ENCODE measurements at places on chromosomes 5 and 9.

- no peak for DNase-seq
These were observed 659 bp downstream of the OMD start for GRCh38 chr9:92423612-92424011.

GRCh38 chr5:173826086-173826427 is 62.1 kb upstream of the CPEB4 start:
- no peak for DNase-seq

DNA sequence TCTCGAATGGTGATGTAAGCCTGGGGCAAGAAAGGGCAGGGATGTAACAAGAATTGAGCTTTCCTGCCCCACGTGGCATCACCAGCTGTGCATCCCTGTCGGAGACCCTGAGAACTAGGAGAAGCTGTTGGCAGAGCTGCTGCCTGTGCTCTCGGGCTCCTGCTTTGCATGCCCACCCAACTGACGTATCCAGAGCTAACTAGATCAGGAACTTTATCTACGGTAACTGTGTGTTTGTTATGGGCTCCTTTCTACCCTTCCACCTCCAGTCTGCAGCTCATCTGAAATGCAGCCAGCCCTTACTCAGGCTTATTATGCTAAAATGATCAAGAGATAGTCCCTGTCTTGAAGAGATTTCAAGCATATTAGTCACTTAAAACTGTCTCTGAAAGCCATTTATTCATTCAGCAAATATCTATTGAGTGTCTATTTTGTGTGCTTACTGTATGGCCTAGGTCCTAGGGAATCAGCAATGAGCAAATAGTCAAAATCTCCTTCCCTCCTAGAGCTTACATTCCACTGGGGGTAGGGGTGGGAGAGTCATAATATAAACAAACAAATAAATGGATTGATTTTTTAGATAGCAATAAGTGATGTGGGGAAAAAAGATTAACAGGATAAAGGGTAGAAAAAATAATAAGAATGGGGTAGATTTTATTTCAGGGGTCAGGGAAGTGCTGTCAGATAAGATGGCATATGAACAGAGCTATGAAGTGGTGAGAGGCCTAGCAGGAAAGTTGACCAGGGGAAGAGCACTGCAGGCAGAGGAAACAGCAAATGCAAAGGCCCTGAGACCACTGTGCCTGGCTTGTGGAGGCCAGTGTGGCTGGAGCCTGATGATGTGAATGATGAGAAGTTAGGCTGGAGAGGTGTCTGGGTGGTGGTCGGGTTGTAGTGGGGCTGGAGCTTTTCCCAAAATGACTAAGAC is 118.2 kb downstream of the GALNT10 start:
- DNase-seq = no peak

- no peak for DNase-seq
These were observed 140.6 kb upstream of the STC2 start for GRCh38 chr5:173468821-173469251.

DNA sequence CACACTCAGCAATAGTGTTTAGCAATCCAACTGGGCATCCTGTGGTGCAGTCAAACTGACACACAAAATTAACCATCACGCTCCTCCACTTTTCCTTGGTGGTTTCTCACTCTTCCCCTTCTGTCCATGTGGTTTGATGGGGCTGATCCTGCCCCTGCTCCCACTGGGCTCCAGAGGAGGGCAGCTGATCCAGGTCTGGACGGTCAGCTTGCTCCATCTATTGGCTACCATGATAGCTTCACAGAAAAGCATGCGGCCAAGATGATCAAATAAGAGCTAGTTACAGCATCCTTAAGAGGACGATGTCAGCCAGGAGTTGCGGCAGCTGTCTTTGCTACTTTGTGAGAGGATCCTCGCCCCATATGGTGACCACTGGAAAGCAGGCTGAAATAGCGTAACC is 29.6 kb upstream of the RANBP17 start:
- no peak for DNase-seq

DNA sequence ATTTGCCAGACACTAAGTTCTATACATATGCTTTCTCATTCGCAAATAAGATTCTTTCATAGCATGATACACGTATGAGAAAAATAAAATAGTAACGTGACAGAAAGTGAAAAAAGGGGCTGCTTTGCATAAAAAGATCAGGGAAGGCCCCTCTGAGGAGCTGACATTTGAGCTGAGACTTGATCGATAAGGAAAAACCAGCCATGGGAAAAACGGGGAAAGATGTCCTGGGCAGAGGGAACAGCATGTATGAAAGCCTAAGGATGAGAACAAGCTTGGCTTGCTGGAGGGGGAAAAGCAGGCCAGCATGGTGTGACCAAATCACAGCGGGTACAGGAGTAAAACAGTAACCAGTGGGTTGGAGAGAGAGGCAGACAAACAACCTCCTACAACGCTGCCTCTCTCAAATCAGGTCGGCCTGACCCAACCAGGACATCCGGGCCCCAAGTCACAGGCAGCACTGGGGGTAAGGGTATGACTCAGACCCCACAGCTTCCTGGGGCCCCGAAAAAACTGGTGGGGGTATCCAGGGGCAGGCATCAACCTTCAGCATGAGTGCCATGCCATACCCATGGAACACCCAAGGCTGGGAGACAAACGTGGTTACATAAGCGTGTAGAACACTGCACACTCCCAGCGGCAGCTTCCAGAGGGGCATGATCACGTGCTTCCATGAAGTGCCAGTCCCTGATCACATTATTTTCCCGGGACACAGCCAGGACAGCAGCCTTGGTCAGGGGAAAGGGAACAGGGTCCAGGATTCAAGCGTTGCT is 2.2 kb downstream of the TNIP1 start:
- DNase-seq = no peak

- no peak for DNase-seq
These were observed 217.3 kb upstream of the RASEF start for GRCh38 chr9:83280268-83280667.

- no peak for DNase-seq
These were observed 22.9 kb upstream of the DENND1A start for GRCh38 chr9:123952641-123953495.

- DNase-seq = no peak
These were observed 225.0 kb downstream of the PBX3 start for GRCh38 chr9:125972012-125972729.

DNA sequence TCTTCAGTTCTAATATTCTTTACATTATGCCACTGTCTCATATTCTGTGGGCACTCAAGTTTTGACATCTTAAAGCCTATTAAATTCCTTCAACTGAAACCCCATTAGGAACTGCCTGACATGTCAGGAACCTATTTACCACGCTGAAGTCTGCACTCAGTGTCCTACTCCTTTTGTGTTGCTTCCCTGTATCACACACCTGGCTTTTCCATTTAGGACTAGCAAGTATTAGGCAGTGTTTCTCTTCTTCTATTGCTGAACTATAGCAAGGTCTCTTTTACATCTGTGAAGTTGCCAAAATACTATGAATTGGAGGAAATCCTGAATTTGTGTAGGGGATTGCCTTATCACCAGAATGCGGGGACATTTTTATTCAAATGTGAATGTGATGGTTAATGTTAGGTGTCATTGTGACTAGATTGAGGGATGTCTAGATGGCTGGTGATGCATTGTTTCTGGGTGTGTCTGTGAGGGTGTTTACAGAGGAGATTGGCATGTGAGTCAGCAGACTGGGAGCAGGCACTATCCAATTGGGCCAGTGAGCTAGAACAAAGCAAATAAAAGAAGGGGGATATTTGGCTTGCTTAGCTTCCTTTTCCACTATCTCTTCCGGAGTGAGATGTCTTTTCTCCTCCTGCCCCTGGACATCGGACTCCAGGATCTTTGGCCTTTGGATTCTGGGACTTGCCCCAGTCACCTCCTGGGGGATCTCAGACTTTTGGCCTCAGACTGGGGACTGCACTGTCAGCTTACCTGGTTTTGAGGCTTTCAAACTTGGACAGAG is 21.2 kb upstream of the VCAN start:
- no peak for DNase-seq

DNA sequence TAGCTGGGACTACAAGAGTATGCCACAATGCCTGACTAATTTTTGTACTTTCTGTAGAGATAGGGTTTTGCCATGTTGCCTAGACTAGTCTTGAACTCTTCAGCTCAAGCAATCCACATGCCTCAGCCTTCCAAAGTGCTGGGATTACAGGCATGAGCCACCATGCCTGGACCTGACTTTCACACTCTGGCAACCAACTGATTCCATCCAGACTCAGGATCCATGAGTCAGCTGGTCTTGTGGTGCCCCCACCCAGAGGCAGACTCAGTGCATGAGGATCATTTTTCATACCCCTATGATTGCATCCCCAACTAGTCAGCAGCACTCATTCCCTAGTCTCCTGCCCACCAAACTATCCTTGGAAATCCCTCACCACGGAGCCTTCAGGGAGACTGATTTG is 375.9 kb downstream of the ANXA1 start:
- DNase-seq = no peak

- DNase-seq = no peak
These were observed 155.3 kb upstream of the ANKRD55 start for GRCh38 chr5:56388229-56388985.

- no peak for DNase-seq
These were observed 138.0 kb downstream of the CAAP1 start for GRCh38 chr9:26754509-26755164.

DNA sequence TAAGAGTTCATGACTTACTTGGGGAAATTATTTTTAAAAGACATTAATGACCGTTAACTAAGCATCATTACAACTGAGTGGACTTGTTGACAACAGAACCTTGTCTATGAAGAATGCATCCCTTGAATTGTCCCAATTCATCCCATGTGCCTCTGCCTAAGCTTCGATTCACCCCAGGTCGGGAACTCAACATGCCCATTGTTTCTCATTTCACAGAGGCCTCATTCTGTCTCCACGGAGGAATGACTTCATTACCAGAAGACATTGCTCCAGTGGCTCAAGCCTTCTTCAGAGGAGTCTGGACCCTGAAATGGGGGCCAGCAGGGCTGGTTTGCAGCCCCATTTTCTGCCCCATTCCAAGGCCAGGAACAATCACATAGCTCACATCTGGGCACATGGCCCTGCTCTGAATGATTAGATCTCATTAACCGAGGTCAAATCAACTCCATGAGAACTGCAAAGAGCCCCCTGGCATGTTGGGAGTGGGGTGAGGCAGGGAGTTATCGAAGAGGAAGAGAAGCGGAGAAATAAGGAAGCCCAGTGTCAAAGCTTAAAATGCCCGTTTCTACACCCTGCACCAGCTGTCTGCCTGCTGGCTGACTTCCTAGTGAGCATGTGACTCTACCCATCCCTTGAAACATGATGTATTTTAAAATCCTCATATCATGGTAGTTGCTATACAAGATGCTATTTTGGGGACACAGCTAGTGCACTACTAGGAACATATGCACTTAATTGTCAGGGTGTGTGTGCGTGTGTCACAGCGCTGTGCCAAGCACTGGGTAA is 137.3 kb downstream of the LHFPL2 start:
- DNase-seq = no peak

DNA sequence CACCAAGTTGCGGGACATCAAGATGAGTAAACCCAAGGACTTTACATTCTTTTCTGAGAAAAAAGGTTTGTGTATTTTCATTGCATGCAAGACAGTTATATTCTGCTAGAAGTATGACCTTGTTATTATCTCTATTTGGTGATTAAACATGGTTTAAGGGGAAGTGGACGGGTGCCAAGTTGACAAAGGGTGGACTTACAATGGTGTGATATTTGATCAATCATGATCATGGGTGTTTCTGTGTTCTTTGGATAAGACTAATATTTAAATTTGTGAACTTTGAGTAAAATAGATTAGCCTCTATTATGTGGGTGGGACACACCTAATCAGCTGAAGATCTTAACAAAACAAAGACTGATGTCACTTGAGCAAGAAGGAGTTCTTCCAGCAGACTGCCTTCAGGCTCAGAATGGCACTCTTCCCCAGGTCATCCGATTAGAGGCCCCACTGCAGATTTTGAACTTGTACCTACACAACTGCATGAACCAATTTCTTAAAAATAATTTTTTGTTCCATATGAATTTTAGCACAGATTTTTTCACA is 782.9 kb downstream of the CDH12 start:
- no peak for DNase-seq

GRCh38 chr5:41414598-41414997 is 95.8 kb downstream of the PLCXD3 start:
- no peak for DNase-seq

DNA sequence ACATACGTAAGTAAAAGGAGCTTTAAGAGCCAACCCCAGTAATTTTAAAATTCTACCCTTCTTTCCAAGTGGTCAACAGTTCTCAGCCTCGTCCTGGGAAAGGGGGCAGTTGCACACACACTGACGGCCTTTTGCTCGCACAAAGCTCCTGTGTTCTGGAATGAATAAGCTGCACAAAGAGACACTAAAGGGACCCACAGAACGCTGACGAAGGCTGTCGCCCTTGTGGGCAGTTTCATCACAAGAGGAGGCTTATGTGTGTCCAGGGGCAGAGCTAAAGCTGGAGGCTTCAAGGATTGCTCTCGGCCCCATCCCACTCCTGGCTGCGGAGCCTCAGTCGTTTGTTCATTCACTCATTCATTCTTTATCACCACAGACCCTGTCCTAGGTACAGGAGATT is 67.0 kb upstream of the NEK6 start:
- DNase-seq = peak; percentile 86

- no peak for DNase-seq
These were observed 175.1 kb downstream of the HCN1 start for GRCh38 chr5:45521067-45521466.

- DNase-seq = no peak
These were observed 133.1 kb upstream of the POU5F2 start for GRCh38 chr5:93874491-93874890.

DNA sequence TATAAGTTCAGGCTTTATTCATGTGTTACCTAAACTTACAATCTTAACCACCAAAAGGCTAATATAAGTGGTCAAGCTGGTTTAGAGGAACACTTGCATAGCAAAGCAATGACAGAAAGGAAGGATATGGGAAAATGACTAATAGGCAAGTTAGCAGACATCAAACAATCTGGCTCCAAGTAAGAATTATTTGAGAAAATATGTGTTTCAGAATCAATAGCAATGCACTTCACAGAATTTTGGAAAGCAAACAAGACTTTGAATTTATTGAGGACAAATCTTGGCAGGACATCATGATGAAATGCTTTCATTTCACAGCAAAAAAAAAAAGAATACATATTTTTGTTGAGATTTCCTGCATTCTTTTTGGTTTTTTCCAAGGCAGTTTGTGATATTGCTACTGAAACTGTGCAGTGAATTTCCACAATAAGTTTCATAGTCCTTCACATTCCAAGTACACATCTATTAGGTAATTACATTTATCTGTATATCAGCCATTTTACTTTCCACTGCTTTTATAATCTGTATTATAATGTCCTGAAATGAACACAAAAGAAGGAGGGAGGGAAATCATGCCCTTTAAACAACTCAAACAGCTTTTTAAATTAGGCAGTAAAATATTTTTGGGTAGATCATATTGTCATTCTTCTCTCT is 417.9 kb downstream of the NR2F1-AS1 start:
- DNase-seq = no peak

GRCh38 chr5:32779754-32780415 is 68.8 kb downstream of the NPR3 start:
- no peak for DNase-seq

- DNase-seq = no peak
These were observed 433.7 kb downstream of the ENC1 start for GRCh38 chr5:74206579-74207550.

DNA sequence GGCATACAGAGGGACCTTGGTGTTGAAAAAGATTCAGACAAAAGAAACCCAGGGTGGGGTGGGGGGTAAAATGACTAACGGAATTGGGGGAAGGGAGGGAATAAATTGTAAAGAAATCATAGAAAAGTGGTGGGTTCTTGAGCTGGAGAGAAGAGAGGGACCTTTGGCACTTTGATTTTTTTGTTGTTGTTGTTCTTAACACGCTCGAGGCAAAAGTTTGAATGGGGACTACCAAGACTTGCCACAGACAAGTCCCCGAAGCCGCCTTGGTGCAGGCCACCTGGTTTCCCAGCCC is 616 bp downstream of the VCAN start:
- DNase-seq = no peak

Measured in C1 segment of cervical spinal cord (tissue), 14 donors.